ENCODE measurements at places on chromosomes 6 and 20.

- DNase-seq, result no peak
- no peaks in the 10 kb centered on the region for H3K36me3 ChIP-seq
- H3K27ac ChIP-seq, result no peak overlapping the region
- H3K4me3 ChIP-seq, result no peak overlapping the region
- no peaks in the 10 kb centered on the region for H3K27me3 ChIP-seq
- H3K4me1 ChIP-seq, result no peaks in the 10 kb centered on the region
Measured at GRCh38 chr6:21996425-21997118, 300.3 kb downstream of the PRL start.

- H3K4me3 ChIP-seq, result no peak overlapping the region
- H3K27me3 ChIP-seq, result no peaks in the 10 kb centered on the region
- peaks cover 86% of the 10 kb centered on the region for H3K36me3 ChIP-seq
- H3K4me1 ChIP-seq, result peaks cover 28% of the 10 kb centered on the region
- H3K27ac ChIP-seq, result peak overlapping the region; percentile 72
Measured at GRCh38 chr20:49286689-49287551, 9.1 kb upstream of the ZNFX1 start.

DNA sequence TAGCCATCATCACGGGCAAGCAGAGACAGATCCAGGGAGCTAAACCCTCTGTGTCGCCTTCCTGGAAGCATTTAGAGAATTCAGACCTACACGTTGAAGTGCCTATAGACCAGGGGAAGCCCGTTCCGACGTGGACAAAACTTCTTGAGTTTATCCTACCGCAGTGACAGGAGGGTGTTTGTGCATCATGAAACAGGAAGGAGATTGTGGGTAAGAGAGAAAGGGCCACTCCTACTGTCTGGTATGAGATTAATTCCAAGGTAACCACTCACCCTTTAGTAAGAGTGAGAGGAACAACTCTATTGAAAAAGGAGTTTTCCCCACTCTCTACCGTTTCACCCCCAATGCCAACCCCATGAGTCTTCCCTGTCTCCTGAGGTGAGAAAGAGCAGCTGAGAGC, 133.7 kb downstream of the TFAP2C start:
- H3K27ac ChIP-seq, result no peak overlapping the region
- DNase-seq, result no peak
- H3K4me3 ChIP-seq, result no peak overlapping the region

- no peaks in the 10 kb centered on the region for H3K4me1 ChIP-seq
- no peaks in the 10 kb centered on the region for H3K36me3 ChIP-seq
- H3K27ac ChIP-seq, result no peak overlapping the region
- DNase-seq, result no peak
- H3K4me3 ChIP-seq, result no peak overlapping the region
Measured at GRCh38 chr6:140253096-140253495, 878.6 kb upstream of the CITED2 start.

- no peaks in the 10 kb centered on the region for H3K36me3 ChIP-seq
- DNase-seq, result no peak
- H3K4me1 ChIP-seq, result no peaks in the 10 kb centered on the region
- no peak overlapping the region for H3K4me3 ChIP-seq
- no peak overlapping the region for H3K27ac ChIP-seq
Measured at GRCh38 chr20:45115386-45115774, 406 bp upstream of the WFDC5 start.

GRCh38 chr20:63574156-63574828, at the start of gene HELZ2:
Gene HELZ2, minus strand, starts transcription at chr20:63574239. Its CDS starts 1,854 bp downstream, at chr20:63572385.
- no peaks in the 10 kb centered on the region for H3K27me3 ChIP-seq
- H3K36me3 ChIP-seq, result peaks cover 16% of the 10 kb centered on the region
- H3K27ac ChIP-seq, result peak within 1 kb of the TSS; percentile 91
- peak; percentile 93 for DNase-seq
- H3K4me3 ChIP-seq, result peak within 1 kb of the TSS; percentile 74
- H3K4me1 ChIP-seq, result peaks cover 29% of the 10 kb centered on the region

GRCh38 chr20:45974896-45975565, 3.0 kb upstream of the ZNF335 start:
- DNase-seq, result no peak
- no peak overlapping the region for H3K4me3 ChIP-seq
- peaks cover 16% of the 10 kb centered on the region for H3K4me1 ChIP-seq
- H3K27me3 ChIP-seq, result no peaks in the 10 kb centered on the region
- H3K36me3 ChIP-seq, result no peaks in the 10 kb centered on the region

DNA sequence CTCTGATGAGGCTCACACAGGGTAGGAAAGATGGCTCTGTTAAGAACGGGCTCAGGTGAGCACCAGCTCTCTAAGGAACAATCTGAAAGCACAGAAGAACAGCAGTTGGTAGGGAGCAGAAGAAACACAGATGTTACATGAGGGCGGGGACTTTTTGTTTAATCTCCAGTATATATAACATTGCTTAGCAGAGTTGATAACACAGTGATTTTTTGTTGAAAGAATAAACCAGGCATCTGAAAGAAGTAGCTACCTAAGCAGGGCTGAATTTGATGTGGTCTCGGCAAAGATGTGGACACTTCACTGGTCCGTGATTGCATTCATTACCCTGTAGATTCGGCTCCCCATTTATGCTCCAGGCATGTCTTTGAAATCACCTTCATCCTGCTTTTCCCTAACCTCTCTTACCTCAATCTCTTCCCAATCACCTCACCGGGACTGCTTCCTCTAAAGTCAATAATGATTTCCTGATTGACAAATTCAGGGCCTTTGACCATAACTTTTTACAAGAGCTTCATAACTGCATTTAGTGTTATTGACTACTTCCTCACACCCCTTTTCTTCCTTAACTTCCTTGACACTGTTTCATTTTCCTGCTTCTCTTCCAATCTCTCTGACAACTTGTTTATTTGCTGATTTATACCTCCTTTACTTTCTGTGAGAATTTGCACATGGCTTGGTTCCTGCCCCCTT, 34.4 kb downstream of the SAMD3 start:
- H3K4me3 ChIP-seq, result no peak overlapping the region
- no peaks in the 10 kb centered on the region for H3K36me3 ChIP-seq
- no peak for DNase-seq
- no peaks in the 10 kb centered on the region for H3K27me3 ChIP-seq
- no peak overlapping the region for H3K27ac ChIP-seq
- no peaks in the 10 kb centered on the region for H3K4me1 ChIP-seq

GRCh38 chr6:125073071-125073470, 80.5 kb upstream of the TPD52L1 start:
- H3K4me3 ChIP-seq, result no peak overlapping the region
- no peaks in the 10 kb centered on the region for H3K27me3 ChIP-seq
- H3K4me1 ChIP-seq, result no peaks in the 10 kb centered on the region
- H3K27ac ChIP-seq, result no peak overlapping the region

- DNase-seq, result no peak
- no peaks in the 10 kb centered on the region for H3K27me3 ChIP-seq
- peaks cover 10% of the 10 kb centered on the region for H3K36me3 ChIP-seq
- peaks cover 29% of the 10 kb centered on the region for H3K4me1 ChIP-seq
Measured at GRCh38 chr6:20572940-20573339, 38.7 kb downstream of the CDKAL1 start.

- H3K27ac ChIP-seq, result no peak overlapping the region
- H3K36me3 ChIP-seq, result no peaks in the 10 kb centered on the region
- no peak for DNase-seq
- no peak overlapping the region for H3K4me3 ChIP-seq
- no peaks in the 10 kb centered on the region for H3K27me3 ChIP-seq
Measured at GRCh38 chr20:23163562-23163961, 77.4 kb upstream of the CD93 start.

DNA sequence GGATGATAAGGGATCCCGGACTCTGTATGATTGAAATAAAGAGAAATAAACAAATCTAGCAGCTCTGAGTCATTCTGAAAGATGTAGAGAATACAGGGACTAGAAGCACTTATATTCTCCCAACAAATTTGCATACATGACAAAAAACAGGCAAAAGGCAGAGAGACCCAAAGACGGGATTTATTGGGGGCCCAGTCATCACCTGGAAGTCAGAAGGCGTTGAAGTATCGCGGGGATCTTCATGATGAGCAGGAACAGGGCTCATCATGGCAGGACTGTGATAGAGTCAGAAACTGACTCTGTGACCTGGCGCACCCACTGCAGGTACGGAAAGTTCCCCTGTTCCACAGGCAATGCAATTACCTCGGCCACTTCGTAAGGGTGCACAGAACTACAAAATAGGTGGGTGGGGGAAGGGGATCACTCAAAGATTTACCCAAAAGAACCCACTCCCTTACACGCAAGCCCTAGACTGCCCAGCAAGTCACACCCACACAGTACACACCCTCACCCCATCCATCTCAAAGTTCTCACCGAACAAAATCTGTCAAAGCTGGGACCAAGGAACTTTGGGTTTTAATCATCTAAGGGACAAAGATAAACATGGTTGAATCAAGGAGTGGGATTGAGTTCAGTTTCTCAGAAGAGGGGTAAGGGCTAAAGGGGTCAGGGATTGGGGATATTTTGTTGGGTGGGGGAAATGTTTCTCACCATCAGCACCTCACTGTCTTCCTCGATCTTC, 1.4 kb downstream of the CUTA start:
- peaks cover 86% of the 10 kb centered on the region for H3K4me1 ChIP-seq
- peaks cover 42% of the 10 kb centered on the region for H3K36me3 ChIP-seq
- DNase-seq, result no peak
- no peaks in the 10 kb centered on the region for H3K27me3 ChIP-seq
- peak overlapping the region; percentile 95 for H3K27ac ChIP-seq

GRCh38 chr6:41597246-41598000, 40.8 kb upstream of the MDFI start:
- H3K4me1 ChIP-seq, result peaks cover 17% of the 10 kb centered on the region
- no peaks in the 10 kb centered on the region for H3K27me3 ChIP-seq
- peaks cover 82% of the 10 kb centered on the region for H3K36me3 ChIP-seq

DNA sequence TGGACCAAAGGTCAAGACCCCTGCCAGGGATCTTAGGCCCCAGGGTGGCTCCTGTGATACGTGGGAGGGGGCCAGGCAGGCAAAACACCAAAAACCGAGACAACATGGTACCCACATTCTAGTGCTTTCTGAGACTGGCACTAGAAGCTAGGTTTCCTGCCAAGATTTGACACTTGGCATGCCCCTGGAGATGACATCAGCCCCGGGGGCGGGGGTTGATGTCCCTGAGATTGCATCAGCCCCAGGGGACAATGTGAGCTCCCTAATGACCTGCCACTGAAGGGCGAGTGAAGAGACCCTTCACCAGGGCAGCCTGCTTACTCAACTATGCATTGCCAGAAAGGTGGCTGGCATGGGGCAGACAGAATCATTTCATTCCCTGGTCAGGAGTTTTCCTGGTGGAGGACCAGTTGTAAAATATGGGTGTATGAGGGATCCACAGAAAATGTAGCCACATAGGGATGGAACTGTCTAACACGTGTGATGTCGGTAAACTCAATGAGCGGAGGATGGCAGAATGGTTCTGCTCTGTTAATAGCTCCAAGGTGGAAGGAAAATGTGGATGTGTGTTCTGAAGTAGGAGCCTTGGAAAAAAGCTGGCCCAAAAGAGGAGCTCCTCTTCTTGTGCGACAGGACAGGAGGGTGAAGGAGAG, 219.7 kb downstream of the UNC5CL start:
- no peaks in the 10 kb centered on the region for H3K4me1 ChIP-seq
- H3K27me3 ChIP-seq, result no peaks in the 10 kb centered on the region
- H3K27ac ChIP-seq, result no peak overlapping the region
- no peaks in the 10 kb centered on the region for H3K36me3 ChIP-seq
- no peak for DNase-seq

- no peak overlapping the region for H3K4me3 ChIP-seq
- no peak overlapping the region for H3K27ac ChIP-seq
- no peaks in the 10 kb centered on the region for H3K27me3 ChIP-seq
- H3K4me1 ChIP-seq, result no peaks in the 10 kb centered on the region
Measured at GRCh38 chr6:142335415-142335814, 33.6 kb downstream of the ADGRG6 start.
